ENCODE measurements at places on chromosomes 3 and 15. TPM values are rescaled to one million over a fixed set of nuclear protein-coding genes. Genes with fewer than 3 reads are reported as not detected.

SLC22A13 gene
- total RNA-seq: under 0.01 TPM

SYNPR gene
- not detected for total RNA-seq

PCYT1A gene
- 88.5 TPM for total RNA-seq

KLF13 gene
- 28.7 TPM for total RNA-seq

TEX55 gene
- not detected for total RNA-seq
